ENCODE measurements at places on chromosomes 6 and 20.

GRCh38 chr6:85400331-85400730 is 49.6 kb upstream of the NT5E start:
- DNase-seq = no peak

DNA sequence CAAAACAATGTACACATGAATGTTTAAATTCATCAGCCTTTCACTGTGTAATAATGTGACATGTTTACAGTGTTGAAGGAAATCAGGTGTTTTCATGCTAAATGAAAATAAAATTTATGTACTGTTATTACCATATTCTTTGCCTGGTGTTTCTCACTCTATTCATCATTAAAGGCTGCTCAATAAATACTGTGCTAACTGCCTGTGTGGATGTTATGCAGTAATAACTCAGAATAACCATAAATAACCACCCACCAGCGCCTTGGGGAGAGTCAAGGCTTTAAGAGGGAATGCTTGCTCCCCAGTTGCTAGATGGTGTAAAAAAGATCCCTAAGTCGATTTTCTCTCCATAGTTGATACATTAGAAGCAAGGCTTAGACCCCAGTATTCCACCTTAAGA is 299.9 kb downstream of the EYA4 start:
- DNase-seq = no peak

DNA sequence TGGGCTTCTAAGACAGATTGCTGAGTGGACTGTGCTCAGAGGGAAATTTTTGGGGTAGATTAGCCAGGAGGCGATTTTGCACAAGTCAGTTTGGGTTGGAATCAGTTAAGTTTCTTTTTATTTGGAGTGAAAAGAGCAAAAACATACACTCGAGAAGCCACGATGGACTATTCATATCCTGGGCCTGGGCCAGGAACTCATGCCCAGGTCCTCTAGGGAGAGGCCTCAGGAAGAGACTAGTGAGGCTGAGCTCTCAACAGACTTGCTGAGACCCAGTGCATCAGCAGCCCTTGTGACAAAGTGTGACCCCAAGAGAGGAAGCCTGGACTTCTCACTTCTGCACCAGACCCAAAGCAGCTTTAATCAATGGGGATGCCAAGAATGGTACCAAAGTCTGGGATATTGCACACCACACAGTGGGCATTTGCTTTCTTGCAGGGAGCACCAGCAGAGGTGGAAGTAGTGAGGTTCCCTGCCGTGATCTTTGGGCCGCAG is 61.6 kb upstream of the MAFB start:
- no peak for DNase-seq

DNA sequence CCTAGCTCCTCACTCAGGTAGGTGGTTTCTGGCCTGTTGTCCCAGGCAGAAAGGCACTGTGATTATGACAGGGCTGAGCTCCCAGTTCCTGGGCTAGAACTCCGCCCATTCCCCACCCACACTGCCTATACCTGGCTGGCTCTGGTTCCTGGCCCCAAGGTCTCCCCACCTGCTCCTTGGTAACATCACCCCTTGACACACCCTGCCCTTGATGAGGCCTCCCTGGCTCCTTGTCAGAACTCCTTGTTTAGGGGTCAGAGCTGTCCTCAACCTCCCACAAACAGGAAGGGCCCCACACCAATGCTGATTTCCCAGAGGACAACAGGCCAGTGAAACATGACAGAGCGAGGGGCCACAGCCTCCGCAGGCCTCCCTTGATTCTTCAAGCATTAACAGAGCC is 15.5 kb upstream of the MYMX start:
- DNase-seq = no peak

- no peak for DNase-seq
These were observed 61.2 kb downstream of the IGF2R start for GRCh38 chr6:160030103-160030502.

DNA sequence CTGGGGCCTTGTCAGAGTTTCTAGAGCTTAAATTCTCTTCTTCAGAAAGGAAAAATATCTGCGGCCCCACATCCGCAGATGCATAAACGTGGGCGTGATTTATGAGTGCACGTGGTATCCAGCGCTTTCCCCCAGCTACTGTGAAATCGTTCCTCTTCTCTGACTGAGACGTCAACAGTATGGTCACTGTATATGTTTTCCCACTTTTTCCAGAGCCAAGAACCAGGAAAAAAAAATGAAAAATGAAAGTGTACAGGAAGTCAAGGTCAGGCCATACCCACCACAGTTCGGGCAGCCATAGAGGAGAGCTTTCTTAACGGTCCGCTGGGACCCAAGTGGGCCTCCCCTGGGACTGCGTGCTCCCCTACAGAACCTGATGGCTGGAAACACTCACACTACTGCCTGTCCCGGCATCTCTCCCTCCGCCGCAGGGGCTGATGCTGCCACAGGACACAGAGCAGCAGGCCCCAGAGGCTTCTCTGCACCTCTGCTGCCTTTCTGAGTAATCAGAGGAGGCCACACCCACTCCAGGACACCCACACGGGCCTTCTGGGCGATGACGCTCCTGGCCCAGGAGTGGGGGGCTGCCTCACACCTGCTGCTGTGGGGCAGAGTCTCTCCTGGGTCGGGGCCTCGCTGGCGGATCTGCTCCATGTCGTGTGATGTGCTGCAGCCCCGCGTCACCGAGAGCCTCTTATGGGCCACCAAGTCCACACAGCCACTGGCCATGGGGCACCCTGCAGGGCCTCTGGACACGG is 16.4 kb upstream of the STX16 start:
- DNase-seq = no peak

DNA sequence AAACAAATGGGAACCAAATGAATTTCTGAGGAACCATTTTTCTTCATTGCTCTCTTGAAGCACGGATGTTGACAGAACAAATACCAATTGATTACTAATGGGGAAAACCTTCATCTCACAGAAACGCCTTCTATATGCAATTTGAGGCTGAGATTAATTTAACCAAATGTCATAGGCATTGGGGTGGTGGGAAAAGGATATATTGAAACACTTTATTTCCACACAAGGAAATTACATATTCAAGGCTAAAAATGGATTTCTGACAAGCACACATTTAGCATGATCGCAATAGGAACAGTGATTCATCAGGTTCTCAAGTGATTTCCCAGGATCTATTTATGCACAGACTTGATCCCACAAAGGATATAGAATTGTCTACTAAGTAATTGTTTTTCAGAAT is 88.9 kb downstream of the COL12A1 start:
- DNase-seq = no peak

- DNase-seq = no peak
These were observed 93.0 kb upstream of the DOK5 start for GRCh38 chr20:54382419-54382818.

- DNase-seq = peak; percentile 20
These were observed 823.4 kb upstream of the GJE1 start for GRCh38 chr6:141309295-141309694.

DNA sequence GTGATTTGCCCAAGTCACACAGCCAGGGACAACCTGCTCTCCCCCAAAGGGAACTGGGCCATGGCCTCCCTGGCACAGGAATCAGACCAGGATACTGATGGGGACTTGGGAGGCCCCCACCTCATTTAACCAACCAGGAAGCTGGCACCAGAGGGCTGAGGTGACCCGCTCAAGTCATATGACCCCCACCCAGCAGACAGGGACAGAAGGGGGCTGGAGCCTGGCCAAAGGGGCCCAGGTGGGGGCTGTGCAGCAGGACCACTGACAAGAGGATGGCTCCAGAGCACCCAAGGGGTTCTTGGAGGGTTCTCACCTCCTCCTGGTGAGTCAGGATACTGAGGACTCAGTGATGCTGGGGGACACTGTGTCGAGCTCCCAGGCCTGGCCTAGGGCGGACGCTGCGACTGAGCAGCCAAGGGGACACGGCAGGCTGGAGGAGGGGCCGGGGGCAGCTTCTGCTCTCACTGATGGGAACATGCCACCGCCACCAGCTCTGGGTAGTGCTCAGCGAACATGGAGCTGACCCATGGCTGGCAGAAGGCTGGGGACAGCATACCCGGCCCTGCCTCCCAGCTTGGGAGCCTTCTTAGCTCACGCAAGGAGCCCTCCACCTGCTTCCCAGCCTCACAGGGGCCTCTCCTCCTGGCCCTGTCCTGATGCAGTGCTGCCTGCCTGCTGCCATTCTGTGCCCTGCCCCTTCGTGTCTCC is 1.2 kb downstream of the CST7 start:
- DNase-seq = no peak

DNA sequence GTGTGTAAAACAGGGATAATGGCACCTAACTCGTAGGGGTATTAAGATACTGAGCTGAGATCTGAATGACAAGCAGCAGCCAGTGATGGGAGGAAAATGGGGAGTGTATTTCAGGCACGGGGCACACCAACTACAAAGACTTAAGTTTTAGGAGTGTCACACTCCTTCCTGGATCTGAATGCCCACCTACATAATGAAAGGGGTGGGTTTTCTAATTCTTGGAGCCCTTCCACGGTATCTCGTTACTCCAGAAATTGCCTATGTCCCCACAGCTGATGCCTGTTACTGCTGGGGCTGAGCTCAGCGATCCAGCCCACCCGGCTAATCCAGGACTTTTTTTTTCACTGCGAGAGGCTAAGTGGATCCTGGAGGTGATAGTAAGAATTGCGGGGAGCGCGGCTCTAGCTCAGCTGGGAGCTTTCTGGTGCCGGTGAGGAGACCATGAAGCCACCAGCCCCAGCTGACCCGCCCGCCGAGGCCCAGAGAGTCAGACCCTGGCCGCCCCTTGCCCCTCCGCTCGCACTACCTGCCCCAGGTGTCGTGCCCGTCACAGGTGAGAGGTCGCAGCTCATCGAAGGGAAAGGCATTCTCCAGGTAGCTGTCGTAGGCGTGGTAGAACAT is 727 bp downstream of the EDEM2 start:
- DNase-seq = no peak

GRCh38 chr6:105783333-105783935 is 302.7 kb upstream of the PRDM1 start:
- no peak for DNase-seq

GRCh38 chr6:81491454-81492101 is 260.9 kb downstream of the TENT5A start:
- no peak for DNase-seq

- no peak for DNase-seq
These were observed 99.8 kb upstream of the PDE10A start for GRCh38 chr6:165762876-165763275.

- DNase-seq = no peak
These were observed 105.9 kb downstream of the MAN1A1 start for GRCh38 chr6:119243657-119244056.

- no peak for DNase-seq
These were observed 118.0 kb downstream of the B3GAT2 start for GRCh38 chr6:70838907-70839285.

GRCh38 chr6:82073484-82073883 is 174.1 kb downstream of the IBTK start:
- DNase-seq = peak; percentile 76

DNA sequence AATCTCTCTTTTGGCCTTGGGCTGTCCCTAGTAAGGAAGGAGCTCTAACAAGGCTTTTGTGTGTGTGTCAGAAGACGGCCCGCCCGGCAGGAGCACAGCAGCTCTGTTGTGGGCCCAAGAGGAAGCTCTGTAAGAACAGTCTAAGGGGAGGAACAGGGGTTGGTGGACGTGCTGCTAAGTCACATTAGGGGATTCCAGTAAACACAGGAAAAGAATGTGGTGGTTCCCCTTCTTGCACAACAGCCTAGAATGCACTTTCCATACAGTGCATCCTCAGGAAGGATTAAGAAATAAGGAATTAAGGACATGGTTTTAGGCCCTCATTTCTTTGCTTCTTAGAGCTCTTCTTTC is 114.5 kb downstream of the RNF144B start:
- no peak for DNase-seq

GRCh38 chr6:11724286-11724685 is 54.3 kb downstream of the ADTRP start:
- DNase-seq = no peak

DNA sequence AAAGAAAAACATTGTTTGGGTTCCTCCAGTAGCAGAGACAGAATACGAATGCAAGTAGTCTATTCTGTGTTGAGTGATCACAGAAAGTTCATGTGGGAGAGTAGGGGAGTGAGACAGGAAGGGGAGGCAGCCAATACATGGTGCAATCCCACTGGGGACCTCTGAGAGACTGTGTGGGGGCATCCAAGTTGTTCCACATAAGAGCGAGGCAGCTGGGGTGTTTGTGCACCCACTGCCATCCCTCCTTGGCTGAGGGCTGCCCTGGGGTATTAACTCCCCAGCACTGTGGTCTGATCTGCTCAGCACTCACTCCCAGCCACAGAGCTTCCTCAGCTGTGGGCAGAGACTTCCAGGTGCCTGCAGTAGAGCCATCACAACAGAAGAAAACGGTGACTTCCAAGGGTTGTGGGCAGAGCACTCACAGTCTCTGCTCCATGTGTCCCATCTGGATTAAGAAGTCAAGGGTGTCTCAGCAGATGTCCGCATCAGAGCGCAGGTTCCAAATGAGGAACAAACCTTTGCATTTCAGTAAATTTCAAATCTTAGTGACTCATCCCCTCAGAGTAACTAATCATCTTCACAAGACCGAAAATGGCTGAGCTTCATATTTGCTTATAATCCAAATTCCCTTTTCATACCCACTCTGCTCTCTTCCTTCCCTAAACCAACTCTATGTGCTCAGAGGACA is 101.9 kb upstream of the NAA20 start:
- no peak for DNase-seq

- DNase-seq = no peak
These were observed 32.2 kb downstream of the PRPH2 start for GRCh38 chr6:42690151-42690702.

DNA sequence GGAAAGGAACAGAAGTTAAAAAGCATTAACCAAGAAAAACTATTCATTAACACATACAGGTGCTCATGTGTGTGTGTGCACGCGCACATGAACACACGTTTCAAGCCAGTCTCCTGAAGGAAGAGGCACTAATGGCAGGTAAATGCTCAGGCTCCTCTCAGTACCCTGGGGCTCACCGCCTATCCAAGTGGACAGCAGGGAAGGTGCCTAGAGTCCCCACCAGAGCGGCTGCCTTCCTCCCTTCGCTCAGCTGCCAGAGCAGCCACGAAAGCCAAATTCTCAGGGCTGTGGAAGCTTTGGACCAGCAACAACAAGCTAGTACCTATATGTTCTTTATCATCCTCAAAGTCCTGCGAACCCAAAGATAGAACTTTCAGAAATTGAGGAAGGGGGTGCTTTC is 42.6 kb downstream of the PLCG1 start:
- DNase-seq = no peak

DNA sequence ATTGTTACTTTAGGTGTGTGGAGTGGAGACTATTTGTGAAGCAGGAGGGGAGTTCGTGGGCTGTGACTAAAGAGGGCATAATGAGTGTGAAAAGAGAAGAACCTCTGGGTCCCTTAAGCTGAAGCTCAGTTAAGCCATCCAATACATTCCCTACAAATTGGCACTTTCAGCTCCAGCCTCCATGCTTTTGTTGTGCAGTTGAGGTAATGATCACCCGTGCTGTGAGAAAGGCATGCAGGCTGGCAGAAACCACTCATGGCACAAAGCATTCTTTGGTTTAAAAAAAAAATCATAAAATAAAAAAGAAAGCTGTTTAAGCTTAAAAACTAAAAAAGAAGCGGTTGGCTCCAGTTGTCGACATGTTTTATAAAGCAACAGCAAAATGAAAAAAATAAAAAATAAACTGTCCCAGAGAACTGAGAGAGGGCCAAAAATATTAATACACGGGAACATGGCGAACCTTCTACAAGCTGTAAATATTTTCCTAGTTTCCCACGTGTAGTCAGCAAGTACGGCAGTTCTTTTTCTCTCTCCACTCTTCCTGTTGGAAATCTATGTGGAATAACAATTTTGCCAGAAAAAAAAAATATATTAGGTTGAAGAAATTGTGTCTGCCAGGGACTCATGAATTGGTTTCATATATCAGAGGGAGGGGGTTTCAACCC is 82.2 kb downstream of the ANKRD60 start:
- DNase-seq = no peak

- no peak for DNase-seq
These were observed 28.5 kb downstream of the C6orf15 start for GRCh38 chr6:31083742-31084354.

All from NCI-H748 treated with DMSO at 0.1 percent for 48 hours (cell line).